Midbrain (tissue), 1 donor: ENCODE measurements at places on chromosomes 12 and 14.
A peak's percentile ranks its signal among the peaks of the same experiment; 100 is the strongest.

DNA sequence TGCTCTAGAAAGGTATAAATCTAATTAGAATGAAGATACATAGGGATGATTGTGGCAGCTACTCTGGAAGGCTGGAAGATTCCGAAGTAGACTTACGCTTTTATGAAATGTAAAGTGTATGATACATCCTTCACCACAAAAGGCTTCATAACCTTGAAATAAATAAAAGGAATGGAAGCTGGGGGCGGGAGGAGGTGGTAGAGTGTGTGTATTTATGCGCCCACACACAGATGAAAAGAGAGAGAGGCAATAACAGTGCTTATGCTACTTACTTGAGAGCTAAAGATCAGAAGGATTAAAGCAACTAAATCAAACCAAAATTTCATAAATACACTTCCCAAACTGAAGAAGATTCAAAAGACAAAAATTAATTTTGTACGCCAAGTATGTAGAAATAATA lies 30.4 kb downstream of the CBX5 start:
- DNase-seq: no peak

DNA sequence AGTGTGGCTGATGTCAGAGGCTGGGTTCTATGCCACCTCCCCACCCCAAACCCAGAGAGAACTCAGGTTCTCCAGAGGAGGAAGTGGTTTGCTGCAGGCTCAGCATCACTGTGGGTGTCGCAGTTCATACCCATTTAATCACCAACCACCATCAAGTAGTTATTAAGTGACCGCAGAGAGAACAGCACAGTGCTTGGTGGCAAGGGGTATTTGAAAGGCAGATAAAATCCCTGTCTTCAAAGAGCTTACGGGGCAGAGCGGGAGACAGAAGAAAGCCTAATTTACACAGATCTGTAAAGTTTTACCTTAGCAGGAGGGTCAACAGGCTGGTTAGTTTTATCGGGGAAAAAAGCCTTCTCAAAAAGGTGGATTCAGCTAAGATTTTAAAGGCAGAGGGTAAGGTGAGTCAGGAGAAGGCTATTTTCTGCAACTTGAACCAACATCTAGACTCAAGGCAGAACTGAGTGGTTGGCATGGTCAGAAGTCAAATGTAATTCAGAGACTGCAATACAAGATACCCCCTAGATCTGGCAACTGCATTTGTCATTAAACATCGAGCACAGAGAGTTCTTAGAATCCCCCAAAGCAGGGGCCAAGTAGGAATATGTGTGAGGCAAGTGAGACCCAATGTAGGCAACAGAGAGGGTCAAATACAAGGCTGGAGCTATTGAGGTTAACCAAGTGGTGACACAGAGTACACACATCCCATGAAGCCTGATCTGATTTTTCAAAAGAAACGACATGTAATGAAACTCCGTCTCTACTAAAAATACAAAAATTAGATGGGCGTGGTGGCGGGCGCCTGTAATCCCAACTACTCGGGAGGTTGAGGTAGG lies 13.2 kb downstream of the PXN start:
- DNase-seq: no peak

DNA sequence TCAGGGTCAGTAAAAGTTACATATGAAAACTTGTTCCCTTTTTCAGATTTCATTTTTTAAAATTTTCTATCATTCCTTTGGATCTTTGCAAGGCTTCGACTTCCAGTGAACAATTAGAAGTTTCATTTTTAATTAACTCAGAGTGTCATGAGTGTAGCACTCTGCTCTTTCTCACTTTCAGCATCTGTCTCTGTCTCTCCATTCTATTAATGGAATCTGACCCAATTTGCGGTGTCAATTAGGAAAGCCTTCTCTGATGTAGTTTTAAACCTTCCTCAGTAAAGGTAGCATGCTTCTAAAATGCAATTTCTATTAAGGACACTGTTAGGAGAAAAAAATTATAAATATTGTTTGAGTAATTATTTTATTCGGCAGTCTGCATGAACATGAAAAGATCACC lies 68.3 kb downstream of the SLC38A1 start:
- DNase-seq: no peak

DNA sequence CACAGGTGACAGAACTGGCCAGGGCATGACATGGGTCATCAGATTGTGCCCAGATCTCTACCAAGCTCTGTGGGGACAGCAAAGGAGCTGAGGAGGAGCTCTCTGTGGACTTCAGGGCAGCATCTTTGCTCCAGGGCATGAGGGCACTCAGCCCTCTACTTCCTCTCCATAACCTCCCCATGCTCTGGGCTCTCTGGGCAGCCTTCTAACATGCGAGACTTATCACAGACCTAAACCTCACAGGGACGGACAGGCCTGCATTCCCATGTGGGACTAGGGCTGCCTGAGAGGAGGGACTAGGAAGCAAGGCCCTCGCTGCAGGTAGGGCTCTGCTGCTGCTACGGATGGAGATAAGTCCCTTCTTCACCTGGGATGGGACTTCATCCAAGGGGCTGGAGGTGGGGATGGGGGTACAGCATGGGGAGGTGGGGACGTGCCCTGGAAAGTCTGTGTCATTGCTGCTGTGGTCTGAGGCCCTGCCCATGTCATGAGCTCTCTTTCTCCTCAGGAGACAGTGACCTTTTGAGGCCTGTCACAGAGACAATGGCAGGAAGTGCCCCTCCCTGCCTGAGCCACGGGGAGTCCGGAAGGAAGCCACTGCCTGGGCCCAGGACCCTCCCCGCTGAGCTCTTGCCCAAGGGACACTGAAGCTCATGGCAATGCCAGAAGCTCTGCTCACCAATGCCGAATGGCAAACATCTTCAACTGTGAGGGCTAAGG lies 44.1 kb downstream of the PITPNM2 start:
- DNase-seq: no peak

- DNase-seq: no peak
Measured at GRCh38 chr12:48910196-48910595, 15.1 kb downstream of the FKBP11 start.

DNA sequence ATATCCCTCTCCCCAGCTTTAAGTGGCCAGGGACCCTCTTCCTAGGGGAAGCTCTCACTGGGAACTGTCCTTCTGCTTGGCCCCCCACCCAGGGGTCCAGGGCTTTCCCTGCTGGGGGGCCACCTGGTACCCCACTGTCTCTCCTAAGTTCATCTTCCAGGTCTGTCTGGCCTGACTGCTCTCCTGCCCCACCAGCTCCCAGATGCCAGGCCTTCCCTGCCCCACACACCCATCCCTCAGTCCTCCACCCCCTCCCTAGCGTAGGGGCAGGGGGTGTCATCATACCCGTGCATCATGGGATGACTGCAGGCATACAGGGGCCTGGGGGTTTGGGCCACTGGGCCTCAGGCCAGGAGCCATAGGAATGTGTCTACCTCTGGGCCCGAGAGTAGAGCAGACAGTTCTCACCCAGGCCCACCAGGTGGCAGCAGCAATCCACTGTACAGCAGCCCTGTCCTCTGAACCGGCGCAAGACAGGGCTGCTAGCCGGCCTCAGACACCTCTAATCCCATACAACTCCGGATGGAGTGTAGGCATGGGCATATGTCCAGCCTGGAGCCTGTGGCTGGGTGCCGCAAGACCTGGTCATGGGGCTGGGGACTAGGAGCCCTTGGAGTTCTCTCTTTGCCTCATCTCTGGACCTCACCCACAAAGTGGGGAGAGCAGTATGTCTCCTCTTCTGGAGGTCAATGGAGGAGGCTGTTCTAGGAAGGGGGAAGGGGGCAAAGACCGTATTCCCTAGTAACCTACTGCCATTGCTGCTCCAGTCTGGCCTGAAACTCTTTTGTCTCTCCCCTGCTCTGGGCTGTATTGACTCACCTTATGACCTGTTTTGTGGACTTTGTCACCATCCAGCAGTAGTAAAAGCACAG lies 10.0 kb upstream of the SMARCD1 start:
- peak; percentile 84 for DNase-seq

- no peak for DNase-seq
Measured at GRCh38 chr12:93482721-93483120, 15.4 kb downstream of the MRPL42 start.

GRCh38 chr12:112303004-112303403 lies 79.2 kb downstream of the HECTD4 start:
- DNase-seq: no peak

DNA sequence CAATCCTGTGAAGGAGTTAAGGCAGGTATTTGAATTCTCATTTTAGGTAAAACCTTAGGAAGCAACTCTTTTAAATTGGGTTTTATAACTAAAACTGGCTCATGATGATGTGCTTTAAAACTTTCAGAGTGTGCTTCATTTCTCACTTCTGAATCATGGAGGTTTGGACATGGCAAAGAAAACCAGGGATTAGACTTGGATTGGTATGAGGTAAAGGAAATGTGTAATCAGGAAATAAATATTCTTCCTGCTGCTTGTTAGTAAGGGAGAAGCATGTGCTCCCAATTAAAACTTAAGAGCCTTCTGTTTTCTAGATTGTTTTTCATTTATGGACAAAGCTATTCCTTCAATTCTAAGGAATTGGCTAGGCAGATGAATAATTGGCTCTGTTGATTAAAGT lies 57.4 kb downstream of the FBXO33 start:
- DNase-seq: no peak

DNA sequence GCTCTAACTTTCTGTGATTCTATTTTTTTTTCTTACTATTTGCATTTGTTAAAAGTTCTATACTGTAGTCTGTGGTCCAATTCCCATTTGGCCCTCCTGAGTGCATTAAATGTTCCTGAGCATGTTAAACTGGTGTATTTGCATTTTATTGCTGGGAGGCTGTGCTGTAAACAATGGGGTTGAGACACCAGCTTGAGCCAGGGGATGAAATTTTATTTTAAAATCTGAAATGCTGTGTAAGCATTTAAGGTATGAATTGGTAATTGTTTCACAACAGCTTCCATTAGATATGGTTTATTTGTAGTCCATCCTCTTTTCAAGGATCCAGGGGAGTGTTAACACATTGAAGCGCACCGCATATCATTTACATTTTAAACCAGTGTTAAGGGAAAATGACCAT lies 89.9 kb upstream of the RFX4 start:
- DNase-seq: no peak

GRCh38 chr14:37890095-37890494 lies 294.7 kb downstream of the TTC6 start:
- DNase-seq: no peak

DNA sequence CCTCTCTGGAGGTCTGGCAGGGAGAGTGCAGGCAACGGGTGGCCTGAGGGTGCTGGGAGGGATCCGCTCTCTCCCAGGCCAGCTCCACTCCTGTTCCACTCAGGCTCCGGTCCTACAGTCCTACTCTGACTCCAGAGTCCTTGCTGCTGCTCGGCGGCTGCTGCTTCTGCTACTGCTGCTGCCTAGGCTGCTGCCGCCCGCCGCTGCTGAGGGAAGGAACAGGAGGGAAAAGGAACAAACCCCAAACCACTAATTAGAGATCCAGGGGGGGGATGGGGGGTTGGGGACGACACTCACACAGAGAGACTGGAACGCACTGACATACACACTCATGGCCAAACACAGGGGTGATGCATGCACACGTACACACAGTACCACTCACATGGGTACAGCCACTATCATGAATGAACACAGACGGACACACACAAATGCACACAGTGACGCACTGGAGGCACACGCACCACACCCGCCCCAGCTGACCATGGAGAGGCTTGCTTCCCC lies at the start of gene SP7:
TSS of gene SP7 (minus strand) at position 174 of the 501 bp plus-strand sequence. CDS start 708 bp downstream, outside the sequence.
- no peak for DNase-seq

- DNase-seq: no peak
Measured at GRCh38 chr12:106431839-106432411, 74.4 kb downstream of the POLR3B start.

- DNase-seq: peak; percentile 67
Measured at GRCh38 chr12:109540526-109541412, 32.5 kb downstream of the MMAB start.

DNA sequence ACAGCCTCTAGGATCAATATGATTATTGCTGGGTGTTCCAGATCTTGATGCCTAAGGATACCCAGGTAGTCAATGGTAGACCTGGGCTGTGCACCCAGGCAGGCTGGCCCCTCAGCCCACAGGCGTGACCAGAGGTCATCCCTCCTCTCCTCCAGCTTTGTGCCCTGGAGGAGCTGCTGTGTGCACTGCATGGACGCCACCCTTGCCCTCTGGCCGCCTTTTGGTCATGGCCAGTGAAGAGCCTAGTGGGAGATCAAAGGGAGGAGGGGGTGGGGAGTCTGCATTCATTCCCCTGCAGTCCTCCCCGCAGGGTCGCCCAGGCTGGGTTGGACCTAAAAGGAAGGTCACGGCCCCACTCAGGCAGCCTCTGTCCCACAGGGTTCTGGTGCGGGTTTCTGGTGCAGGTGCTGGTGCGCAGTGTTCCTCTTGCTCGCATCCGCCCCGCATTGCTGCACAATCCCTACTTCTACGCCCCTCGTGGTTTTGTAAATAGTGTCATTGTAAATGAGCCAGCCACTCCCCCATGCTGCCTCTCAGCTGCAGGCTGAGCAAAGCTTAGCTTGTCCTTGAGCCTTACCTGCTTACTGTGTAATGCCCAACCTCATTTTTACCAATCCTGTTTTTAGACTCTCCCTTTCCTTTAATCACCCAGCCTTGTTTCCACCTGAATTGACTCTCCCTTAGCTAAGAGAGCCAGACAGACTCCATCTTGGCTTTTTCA lies 55.3 kb downstream of the PSMA6 start:
- DNase-seq: no peak

DNA sequence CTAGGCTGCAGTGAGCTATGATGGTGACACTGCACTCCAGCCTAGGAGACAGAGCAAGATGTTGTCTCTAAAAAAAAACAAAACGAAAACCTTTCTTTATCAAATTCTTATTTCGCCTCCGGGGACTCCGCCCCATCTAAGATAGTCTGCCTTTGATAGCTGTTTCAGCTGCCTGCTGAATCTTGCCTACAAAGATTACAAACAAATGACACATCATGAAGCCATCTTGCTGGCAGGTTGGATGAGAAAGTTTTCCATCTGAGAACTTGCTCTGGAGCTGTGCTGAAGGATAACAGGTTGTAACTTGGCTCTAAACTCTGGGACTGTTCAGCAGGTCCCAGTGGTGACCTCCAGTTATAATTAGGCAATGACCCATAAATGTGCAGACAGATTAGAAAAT lies 41.8 kb upstream of the AEBP2 start:
- no peak for DNase-seq

DNA sequence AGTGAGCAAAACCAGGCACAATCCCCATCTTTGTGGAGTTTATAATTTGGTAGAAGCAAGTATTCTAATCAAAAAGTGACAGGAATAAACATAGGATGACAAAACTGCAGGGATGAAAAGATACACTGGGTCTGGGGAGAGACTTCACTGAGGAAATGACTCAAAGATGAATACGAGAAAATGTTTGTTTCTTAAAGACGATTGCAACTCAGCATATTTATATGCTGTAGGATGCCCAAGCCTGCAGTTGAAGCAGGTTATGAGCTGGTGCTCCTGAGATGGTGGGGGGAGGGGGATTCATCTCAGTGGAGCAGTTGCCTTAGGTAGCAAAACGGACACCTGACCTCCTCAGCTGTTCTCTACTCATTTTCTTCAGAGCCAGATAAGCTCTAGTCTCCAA lies 13.4 kb upstream of the SLC38A4 start:
- no peak for DNase-seq
